Smooth muscle cell of the coronary artery (primary cell): ENCODE measurements at places on chromosomes 3 and 15. TPM values are rescaled to one million over a fixed set of nuclear protein-coding genes. Genes with fewer than 3 reads are reported as not detected.

Gene NDN
- total RNA-seq = 35.3 and 35.7 TPM in 2 replicates

Gene GATA2
- total RNA-seq = 0.12 and 2.9 TPM in 2 replicates

Gene WNT5A
- 0.15 and 46.0 TPM in 2 replicates for total RNA-seq

Gene CCDC39
- total RNA-seq = not detected in 2 replicates

Gene COL8A1
- total RNA-seq = 7.8 and 179 TPM in 2 replicates

Gene TNFAIP8L3
- 10.2 and 16.5 TPM in 2 replicates for total RNA-seq
